ENCODE measurements at places on chromosomes 6 and 20.

DNA sequence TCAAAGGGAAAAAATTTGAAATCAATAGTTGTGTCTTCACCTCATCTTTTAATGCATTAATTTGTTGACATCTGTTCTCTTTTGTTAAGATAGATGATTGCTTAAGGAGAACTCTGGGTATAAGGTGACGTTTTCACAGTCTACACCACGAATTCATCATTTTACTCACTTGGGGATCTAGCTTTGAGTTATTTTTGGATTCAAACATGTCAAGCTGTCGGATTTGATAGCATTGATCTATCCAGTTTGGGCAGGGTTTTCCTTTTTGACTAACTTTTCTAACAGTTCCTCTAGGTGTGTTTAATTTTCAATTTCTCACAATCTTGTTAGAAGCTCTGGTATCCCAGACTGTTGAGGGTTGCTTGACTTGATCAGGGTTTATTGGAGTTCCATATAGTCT is 49.6 kb downstream of the HECA start:
- DNase-seq, result no peak

DNA sequence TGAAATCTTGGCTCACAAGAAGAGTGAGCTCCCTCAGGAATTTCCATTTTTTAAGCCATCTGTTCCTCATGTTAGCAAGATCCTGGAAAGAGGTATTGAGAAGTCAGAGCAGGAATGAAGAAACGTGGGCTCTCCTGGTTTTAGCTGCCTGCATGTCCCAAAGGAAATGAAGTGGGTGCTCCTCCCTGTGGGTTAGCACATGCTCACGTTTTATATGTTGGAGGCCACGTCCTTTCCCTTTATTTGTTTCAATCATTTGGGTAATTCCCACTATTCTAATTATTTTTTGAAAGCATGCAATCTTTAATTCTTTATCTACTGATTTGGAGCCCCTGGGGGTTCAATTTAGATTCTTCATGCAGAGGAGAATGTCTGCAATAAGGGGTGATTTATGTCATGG is 4.3 kb upstream of the MAP3K4 start:
- DNase-seq, result no peak

DNA sequence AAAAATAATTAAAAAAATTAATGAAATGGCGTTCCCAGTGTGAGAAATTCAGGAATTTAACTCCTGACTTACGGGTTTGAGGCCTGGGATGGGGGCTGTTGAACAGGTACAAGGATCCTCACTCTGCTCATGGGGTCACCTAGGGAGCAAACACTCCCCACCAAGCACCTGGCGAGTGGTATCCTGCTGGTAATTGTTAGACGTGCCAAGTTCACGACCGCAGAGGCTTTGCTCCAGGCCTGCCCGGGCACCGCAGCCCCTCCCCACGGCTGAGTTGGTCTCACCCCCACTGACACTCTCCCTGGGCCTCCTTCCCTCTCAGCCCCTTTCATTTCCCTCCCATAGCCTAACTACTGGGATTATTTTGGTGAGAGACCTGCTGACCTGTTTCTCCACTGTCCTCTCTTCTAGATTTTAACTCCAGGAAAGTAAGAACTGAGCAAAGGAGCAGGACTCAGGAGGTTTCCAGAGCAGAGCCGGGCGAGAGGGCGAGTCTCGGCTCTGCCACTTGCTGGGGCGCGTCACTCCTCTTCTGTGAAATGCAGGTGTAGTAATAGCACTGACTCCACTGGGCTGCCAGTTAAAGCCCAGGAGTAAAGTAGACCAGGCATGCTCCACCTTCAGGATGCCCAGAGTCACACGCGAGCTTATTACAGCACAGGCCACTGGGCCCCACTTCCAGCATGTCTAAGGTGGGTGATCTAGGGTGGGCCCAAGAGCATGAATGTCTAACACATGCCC is 22.8 kb downstream of the BMP7 start:
- no peak for DNase-seq

GRCh38 chr20:13102237-13102636 is 93.5 kb downstream of the SPTLC3 start:
- no peak for DNase-seq

GRCh38 chr6:131058236-131058635 is 4.8 kb downstream of the EPB41L2 start:
- no peak for DNase-seq

- no peak for DNase-seq
Measured at GRCh38 chr6:158517581-158517980, 42.3 kb upstream of the TMEM181 start.

- DNase-seq, result no peak
Measured at GRCh38 chr6:92479831-92480230, 939.5 kb downstream of the EPHA7 start.

DNA sequence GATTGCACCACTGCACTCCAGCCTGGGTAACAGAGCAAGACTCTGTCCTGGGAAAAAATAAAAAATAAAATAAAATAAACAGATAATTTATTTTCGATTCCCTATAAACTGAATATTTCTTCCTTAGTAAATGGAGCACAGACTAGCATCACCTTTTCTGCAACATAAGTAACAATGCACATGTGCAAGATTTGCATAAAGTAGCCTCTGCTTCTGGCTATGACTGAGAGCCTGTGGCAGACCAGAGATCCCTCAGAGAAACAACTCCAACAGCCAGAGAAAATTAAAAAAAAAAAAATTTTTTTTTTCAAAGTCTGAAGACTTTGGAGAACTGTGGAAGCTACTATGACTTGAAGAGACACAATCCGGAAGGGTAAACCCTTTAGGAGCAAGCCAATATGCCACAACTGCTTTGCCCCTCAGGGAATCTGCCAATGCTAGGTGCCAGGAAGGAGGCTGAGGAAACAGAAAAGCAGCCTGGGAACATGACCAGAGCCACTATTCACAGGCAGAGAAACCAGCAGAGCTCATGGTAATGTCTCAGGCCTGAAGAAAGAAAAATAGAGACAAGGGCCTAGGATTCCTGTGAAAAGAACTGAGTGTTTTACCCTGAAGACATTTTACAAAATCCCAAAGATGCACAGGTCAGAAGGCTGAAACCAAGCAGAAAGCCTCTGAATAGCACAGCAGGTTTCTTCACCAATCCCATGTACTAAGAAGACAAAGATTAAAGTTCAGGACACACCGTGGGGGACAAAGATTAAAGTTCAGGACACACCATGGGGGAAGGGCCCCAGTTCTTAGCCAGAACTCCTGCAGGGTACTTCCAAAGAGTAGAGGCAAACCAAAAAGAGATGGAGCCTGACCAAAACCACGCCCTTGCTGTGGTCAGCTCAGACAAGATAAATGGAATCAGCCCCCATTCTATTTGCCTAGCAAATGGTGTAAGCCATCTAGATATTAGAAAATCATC is 25.8 kb downstream of the B4GALT5 start:
- no peak for DNase-seq

DNA sequence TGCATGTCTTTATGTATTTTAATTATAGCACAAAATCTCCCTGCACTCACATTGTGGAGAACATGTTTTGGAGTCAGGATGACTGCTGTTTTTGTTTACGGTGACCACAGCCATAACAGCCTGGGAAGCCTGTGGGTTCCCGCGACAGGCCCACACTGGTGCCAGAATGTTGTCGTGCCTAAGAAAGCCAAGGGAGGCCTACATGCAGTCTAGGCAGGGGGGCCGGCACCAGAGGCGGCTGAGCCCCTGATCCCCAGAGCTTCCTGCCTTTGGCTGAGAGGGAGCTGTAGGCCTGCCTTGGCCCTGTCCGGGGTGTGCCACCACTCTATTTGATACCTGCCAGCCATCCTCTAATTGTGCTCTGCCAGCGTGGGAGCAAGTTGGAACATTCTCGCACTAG is 46.7 kb downstream of the TBC1D7 start:
- peak; percentile 23 for DNase-seq

- peak; percentile 82 for DNase-seq
Measured at GRCh38 chr6:156658186-156658965, 118.8 kb upstream of the ARID1B start.

DNA sequence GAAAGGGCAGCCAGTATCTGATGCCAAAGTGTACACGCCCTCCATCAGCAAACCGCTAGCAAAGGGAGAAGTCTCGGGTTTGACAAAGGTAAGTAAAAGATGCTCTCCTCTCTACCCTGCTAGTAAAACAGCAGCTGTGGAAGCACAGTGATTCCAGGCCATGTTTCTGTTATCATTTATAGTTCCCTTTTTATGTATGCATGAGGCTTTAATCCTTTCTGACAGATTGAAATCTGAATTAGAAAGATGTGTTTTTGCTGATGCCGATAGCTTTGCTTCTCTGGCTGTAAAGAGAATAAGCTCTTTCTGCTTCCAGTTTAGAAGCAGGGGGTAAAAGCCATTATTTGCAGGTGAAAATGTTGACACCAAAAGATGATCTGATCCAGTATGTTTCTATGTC is 392.4 kb upstream of the SOX4 start:
- DNase-seq, result no peak

DNA sequence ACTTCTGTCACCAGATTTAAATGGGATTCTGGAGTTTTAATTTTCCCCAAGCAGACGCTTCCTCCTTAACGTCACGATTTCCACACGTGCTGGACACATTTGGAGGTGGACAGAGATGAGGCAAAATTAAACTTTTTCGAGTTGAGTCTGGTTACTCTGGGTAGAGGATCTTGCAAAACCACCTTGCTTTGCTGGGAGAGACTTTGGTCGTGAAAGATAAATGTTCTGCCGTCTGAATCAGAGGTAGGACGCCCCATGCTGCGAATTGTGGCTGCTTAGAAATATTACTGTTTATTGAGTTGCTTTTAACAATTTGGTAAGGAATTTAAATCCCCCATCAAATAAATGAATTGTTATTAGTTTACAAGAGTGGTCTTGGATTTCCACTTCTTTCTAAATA is 46.8 kb downstream of the CTCFL start:
- no peak for DNase-seq

- DNase-seq, result no peak
Measured at GRCh38 chr6:142031035-142031434, 101.7 kb upstream of the GJE1 start.

DNA sequence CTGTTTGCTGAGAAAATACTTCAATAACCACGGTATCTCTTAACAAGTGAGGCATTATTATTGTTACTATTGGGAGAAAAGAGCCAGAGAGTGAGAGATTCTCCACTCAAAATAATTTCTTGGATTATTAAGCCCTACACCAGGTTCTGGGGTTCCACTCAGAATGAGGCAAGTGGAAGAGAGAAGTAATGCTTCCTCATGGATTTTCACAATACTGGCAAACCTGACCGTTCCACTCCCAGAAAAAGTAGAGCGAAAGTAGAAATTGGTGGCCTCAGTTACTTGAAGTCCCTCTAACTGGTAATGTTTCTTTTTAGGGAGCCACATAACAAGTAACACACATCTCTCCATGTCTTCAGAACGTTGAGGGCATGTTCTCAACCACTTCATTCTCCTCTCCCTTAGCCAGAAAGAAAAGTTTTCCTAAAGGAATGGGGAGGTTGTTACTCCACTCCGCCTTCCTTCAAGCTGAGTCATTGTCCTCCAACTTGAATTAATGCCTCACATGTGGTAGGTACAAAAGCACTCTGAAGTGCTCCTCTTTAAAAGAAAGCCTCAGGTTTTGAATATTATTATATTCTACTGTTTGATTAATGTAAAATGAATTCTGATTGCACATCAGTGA is 1.9 kb downstream of the BAG2 start:
- peak; percentile 69 for DNase-seq
